ENCODE measurements at places on chromosomes 1 and 21.

DNA sequence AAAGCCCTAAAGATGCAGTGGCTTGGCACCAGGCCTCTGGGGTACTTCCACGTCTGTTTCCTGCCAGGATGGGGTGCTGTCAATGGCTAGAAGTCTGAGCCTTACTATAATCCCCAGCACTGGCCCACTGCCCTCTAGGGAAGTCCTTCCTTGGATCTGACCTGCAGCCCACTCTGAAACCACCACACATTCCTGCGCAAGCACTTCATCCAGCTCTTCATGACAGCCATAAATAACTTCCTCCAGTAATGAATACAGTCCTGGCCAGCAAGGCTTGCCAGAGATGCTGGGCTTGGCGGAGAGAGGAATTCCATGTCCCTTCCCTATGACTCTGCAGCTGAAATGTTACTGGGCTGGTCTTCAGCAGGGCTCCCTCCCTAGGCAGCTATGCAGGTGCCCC, 32.6 kb downstream of the ALPL start:
- no peak for DNase-seq

- DNase-seq: no peak
Measured at GRCh38 chr1:239840336-239840735, 251.3 kb upstream of the FMN2 start.

DNA sequence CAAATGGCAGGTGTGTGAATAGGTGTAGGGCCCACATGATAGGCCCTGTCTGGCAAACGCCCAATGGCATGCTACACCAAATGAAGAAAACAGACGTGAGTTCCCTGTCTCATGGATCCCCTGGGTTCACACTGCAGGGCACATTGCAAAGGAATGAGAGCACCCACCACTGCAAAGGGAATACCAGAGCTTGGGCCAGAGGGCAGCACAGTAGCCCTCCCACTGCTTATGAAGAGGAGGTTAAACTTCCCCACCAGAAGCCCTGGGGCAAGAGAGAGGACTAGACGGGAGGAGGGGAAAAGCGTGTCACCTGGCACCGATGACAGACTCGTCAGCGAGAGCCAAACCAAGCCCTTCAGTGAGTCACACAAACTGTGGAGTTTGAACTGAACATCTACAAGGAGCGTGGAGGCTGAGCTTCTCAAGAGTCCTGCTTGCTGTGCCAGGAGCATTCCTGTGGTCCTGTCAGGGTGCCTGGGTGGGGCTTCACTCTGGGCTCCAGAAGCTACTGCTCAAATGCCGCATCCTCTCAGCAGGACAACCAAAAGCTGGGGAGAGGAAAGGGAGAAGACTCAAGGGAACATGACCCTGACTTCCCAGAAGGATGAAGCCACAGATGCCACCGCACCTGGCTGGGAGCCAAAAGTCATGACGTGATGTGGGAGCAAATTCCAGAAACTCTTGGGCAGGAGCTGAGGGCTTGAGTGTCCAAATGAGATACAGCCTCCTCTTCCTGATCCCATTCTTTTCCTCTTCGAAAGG, 61.1 kb downstream of the TOMM20 start:
- DNase-seq: peak; percentile 85

DNA sequence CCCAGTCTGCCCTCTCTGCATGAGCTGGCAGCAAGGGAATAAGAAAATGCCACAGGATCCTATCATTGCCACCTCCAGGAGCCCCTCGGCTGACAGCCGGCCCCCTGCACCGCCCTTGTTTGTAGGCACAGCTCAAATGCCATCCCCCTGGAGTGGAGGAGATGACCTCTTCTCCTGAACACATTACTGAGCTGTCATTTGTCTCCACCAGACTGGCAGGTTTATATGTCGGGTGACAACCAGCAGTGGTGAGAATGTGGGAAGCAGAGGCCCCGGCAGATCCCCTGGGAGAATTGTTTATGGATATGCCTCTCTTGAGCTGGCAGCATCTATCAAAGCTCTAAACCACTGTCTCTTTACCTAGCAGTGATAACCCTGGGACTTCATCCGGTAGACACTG, 135.4 kb upstream of the FMN2 start:
- no peak for DNase-seq

DNA sequence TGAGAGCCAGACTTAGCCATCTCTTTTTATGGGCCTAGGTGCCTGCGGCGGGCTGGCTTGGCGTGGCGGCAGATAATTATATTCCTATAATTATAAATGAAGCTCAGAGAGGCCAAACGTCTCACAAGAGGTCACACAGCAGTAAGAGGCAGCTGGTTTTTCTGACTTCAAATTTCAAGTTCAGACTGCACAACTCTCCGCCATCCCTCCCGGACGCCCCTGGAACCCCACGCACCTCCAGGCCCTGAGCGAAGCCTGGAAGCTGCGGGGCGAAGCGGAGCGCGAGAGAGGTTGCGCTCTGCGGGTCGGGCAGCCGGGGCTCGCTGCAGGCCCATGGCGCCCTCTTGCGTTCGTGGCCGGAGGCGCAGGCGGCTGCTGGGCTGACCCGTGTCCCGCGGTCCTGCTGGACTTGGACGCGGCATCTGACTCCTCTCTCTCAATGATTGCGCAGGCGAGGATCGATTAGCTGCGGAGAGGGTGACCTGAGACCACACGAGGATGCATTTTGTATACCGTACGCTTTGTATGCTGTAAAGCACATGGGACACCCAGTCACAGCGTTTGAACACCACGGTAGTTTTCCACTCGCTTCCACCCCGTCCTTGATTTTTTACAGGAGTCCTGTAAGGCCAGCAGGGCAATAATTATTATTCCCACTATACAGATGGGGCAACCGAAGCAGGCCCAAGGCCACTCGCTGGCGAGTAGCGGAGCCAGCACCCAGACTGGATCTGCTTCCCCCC, 272.7 kb downstream of the FOXD2 start:
- DNase-seq: peak; percentile 19

DNA sequence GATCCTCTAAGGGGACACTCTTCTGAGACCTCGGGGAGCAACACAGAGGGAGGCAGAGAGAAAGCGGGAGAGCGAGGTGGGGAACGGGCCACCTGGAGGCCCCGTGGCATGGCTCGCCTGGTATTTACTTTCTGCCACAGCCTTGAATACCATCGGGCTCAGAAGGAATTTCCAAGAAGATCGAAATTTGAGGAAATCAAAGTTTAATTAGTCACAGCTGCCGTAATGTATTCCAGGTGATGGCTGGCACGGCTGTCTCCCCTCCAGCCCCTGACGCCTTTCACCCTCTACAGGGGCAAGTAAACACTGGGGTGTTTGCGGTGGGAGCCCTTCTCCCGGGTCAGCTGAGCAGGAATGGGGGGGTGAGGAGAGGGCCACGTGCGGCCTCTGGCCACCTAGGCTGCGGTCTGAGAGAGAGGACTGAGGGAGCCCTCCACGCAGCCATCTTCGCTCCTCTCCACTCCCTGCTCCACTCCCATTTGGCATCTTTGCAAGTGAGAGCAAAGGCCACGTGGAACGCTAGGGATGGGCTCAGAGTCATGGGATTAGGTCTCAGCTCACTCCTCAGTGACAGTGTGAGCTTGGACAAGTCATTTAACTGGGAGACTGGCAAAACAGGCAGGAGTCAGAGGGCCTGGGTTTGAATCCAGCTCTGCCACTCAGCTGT, 125.2 kb downstream of the SYF2 start:
- no peak for DNase-seq

DNA sequence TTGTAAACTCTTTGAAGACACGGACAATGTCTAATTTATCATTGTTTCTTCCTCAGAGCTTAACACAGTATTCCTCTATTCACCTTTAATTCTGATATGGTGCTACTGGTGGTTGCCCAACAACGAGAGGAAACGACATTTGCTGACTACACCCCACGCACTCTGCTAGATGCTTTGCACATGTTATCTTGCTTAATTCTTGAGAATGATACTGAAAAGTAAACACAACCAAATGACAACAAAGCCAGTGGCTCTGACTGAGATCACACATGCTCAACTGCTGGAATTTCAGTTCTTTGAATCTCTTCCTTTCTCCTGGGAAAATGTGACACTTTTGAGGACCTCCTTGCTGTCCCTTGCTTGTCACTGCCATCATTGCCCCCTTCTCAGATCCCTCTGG, 37.2 kb upstream of the DDAH1 start:
- no peak for DNase-seq

- DNase-seq: no peak
Measured at GRCh38 chr1:79550402-79550801, 543.9 kb upstream of the ADGRL4 start.

- no peak for DNase-seq
Measured at GRCh38 chr1:156212130-156212529, 677 bp upstream of the PMF1 start.

DNA sequence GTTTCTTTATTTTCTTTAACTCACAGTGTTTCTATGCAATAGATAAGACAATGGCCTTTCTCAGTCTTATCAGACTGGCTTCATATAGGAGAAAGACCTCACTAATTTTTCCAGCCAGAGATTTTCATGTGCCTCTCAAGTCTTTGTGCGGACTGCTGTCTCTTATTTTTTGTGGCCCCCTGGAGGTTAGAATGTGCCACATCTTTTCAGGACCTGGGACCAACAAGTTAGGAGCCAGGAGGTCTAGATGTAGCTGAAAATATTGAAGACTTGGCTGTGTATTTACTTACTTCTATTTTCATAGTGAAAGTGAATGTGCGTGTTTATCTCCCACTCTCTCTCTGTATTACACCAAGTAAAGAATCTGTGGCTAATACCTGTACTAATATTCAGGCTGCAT, 42.1 kb upstream of the CFHR3 start:
- no peak for DNase-seq

DNA sequence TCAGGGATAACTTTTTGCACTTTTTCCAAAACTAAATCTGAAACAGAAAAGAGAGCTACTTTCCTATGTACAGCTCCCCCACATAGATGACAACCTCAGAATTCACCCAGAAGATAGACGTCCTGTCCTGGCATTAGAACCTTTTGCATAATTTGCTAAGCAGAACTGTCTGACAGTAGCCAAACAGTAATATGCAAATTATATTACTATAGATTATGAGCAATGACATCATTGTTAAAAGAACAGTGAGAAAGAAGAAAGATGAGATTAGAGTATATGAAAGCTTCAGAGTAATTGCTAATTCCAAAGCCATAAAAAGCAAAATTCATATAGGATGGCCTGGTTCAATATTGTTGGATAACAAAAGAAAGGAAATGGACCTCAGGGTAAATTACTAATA, 43.7 kb downstream of the SLC44A5 start:
- no peak for DNase-seq

DNA sequence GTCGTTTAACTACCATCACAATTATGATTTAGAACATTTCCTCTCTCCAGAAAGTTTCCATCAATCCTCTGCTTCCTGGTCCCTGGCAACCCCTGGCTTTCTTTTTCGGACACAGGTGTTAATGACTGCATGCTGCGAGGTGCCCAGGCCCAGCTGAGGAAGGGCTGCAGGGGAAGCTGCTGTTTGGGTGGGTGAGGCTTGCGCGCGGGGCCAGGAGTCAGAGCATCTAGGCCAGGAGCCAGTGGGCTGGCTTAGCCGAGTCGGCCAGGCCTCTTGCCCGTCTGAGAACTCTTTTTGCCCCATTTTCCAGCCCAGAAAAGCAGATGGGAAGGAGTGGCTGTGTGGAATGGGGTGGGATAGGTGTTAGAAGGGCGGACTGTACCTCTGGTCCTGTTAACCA, 51.5 kb downstream of the NAV1 start:
- no peak for DNase-seq

GRCh38 chr21:45889256-45889655, 92.3 kb upstream of the COL6A1 start:
- no peak for DNase-seq

- DNase-seq: no peak
Measured at GRCh38 chr1:221788466-221788865, 46.6 kb upstream of the DUSP10 start.

GRCh38 chr21:46160657-46160906, 5.2 kb upstream of the FTCD start:
- DNase-seq: no peak

DNA sequence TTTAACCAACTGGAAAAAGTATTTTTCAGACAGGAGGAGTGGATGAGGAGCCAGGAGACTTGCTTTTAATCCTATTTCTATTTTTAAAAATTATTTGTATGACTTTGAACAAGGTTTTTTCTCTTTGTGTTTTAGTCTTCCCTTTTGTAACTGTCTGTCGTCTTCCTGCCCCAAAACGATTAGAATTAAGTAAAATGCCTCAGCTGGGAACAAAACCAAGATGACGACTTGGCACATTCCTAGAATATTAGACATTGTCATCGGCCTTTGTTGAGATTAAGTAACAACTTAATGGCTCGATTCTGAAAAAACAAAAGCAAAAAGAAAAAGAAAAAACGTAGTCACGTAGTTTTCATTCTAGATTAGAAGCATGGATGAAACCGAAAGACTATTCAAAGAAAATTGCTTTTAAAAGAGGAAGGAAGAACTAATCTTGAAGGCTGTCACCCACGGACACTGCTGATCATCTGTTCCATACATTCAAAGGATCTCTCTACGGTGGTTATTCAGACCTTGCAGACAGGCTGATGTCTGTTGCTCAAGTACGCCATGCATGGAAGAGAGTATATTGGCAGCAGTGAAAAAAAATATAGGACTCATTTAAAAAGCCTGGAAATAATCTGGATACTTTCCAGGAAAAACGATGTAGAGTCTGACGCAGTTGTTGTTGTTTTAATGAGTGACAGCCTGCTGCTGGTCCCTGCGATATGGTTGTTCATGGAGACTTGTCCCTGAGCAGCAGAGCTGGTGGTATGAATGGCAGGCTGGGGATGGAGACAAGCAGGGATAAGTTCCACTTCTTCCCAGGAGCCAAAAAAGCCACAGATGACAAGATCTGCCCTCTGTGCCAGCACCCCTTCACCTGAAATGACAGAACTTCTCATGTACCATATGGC, 16.8 kb downstream of the GNG4 start:
- DNase-seq: no peak

DNA sequence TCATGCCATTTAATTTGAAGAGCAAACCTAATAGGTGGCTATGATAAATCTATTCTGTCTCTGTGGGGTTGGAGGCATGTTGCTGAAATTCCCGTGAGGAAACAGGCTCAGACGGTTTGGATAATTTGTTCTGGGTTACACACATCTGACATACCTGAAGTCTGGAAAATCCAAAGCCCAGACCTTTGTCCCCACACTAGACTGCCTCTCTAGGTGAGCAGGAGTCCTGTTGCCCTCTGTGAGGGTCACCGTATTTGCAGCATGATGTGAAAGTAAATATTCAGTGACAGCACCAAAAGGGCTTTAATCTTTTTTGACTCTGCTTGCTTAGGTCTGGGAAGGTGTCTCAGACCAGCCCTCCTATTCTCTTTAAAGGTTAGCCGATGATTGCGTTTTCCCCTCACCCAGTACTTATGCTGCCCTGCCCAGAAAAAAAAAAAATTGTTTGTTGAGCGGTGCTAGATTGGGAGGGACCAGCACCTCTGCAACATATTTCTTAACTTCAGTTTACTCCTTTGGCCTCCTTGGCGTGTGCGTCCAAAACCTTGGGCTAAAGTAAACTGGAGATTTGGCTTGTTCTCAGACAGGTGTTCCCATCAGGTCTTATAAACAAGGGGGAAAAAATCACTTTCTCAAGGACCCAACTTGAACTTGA, 67.0 kb downstream of the CACHD1 start:
- DNase-seq: no peak

- DNase-seq: no peak
Measured at GRCh38 chr1:163170331-163170730, 32.4 kb downstream of the RGS5 start.

Data from bone marrow (tissue), 2 donors.